ENCODE measurements at places on chromosomes 1 and 21.

GRCh38 chr1:88266051-88266450 lies 418.0 kb upstream of the PKN2 start:
- no peak for DNase-seq

- no peak for DNase-seq
These were observed 46.5 kb downstream of the HLX start for GRCh38 chr1:220925707-220926106.

GRCh38 chr1:88985032-88985431 lies 7.4 kb downstream of the KYAT3 start:
- no peak for DNase-seq

GRCh38 chr21:34528131-34528561 lies 16.1 kb upstream of the KCNE1 start:
- DNase-seq = peak; percentile 25

GRCh38 chr1:209531006-209531405 lies 52.5 kb upstream of the CAMK1G start:
- DNase-seq = no peak

DNA sequence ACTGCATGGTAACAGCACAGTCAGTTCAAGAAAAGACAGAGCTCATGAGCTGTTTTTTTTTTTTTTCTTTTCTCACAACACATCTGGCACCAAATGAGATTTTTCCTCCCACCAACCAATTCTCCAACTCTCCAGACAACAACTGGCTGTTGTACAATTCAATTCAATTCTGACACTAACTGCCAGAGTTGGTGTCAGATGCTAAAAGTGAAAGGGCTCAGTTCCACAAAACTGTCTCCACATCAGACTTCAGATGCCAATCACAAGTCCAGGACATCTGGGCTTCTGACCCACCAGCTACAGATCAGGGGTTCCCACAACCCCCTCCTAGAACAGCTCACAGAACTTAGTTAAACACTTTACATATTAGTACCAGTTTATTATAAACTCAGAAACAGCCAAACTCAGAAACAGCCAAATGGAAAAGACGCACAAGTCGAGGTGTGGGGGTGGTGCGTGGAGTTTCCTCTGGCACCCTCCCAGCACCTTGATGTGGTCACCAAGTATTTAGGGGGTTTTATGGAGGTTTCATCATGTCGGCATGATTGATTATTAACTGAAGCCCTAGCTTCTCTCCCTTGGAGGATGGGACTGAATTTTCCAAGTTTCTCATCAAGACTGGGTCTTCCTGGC lies 39.2 kb upstream of the LRRC8D start:
- DNase-seq = no peak

- no peak for DNase-seq
These were observed 10.5 kb downstream of the PDIK1L start for GRCh38 chr1:26121854-26122773.

DNA sequence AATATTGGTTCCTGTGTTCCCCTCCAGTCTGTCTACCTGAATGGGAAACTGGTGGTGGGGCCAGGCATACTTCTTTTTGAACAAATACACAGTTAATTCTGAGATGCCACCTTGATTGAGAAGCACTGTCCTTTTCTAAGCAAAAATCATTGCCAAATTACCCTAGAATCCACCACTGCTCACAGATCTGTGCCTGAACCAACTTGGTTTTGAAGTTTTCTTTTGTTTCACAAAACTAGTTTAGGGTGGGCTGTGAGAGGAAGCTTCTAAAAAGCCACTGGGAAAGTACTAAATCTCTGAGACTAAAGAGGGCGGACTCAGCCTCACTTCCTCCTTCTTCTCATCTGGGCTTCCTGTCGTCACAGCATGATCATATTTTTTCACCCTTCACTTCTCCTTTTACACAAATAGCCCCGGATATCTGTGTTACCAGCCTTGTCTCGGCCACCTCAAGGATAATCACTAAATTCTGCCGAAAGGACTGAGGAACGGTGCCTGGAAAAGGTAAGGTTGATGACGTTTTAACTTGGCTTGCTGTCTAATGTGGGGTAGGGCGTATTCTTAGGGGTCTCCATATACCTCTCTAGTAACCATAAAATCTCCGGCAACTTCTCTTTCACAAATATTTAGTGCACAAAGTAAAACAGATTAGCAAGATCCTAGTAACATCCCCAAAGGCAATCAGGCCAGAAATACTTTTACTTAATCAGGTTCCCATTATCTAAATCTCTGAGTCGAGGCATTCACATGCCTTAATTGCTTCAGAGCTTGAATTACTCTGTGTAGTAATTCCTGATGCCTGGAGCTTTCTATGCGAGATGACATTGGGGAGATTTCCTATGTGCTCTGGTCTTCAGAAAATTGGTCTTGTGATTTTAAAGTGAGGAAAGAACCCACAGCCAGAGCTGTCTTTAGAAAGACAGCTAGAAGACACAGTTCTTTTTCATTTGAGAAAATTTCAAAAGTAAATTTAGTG lies at the start of gene CD53:
Gene CD53, plus strand, starts transcription at position 404 of the 976 bp plus-strand sequence. CDS start 18,261 bp downstream, outside the sequence.
- no peak for DNase-seq

GRCh38 chr1:5991381-5992025 lies 722 bp downstream of the NPHP4 start:
- no peak for DNase-seq

GRCh38 chr21:37139902-37140301 lies 66.8 kb downstream of the TTC3 start:
- DNase-seq = no peak

DNA sequence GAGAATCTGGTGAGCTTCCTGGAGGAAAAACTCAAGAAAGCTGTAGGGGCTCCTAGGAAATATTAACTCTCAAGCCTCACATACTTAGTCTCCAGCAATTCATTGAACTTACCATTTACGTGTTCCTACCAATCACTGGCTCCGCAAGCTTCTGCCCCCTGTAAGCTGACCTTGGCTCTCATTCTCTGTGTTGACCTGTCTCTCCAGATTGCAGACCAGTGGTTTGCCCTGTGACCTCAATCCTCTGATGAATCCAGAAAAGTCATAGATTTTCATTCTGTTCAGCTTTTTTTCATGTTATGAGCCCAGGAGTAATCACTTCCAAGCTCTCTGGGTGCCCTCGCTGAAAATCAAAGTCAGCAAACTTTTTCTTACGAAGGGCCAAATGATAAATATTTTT lies 241.9 kb downstream of the DSCAM start:
- no peak for DNase-seq

DNA sequence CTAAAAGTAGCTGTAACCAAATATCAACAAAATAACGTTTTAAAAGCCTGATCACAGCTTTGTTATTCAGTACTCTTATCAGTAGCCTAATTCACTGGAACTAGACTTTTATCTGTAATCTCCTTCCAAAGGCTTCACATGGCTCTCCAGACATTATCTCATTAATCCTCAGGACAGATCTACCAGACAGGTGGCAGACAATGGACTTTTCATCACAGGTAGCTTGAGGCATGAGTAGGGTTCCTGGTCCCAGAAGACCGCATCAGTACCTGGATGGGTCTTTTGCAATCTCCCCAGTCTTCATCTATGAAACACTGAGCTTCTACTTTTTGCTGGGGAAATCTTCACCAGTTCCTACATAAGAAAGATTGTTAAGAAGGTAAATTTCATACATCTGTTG lies 132.2 kb upstream of the FOXD3 start:
- no peak for DNase-seq

DNA sequence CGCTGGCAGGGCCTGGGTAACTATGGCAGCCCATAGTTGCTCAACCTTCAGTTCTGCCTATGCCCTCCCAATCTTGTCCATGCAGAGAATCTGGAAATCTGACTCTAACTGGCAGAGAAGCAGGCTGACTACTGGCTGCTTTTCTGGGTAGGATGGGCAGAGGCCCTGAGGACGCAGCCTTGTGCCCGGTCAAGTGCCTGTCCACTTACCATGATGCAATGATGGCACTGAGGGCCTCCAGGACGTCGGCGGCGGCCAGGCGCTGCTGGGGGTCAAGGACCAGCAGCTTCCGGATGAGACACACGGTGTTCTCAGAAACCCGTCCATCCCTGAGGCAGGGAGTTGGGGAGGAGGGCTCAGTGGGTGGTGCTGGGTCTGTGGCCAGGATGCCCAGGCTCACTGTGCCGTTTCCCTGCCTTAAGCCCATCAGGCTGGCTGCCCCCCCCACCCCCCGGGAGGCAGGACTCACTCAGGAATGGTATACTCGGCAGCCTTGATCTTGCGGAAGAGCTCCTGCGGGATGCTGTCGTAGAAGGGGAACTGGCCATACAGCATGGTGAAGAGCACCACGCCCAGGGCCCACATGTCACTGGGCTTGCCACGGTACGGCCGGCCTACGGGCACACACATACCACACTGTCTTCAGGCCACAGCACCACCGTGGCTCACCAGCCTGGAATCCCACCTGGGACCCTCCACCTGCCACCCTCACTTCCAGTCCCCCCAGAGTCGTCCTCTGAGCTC lies 20.4 kb upstream of the EVA1B start:
- no peak for DNase-seq

- no peak for DNase-seq
These were observed 98.4 kb downstream of the MAGI3 start for GRCh38 chr1:113488576-113489177.

GRCh38 chr1:62891956-62892562 lies 108.1 kb downstream of the ATG4C start:
- no peak for DNase-seq

DNA sequence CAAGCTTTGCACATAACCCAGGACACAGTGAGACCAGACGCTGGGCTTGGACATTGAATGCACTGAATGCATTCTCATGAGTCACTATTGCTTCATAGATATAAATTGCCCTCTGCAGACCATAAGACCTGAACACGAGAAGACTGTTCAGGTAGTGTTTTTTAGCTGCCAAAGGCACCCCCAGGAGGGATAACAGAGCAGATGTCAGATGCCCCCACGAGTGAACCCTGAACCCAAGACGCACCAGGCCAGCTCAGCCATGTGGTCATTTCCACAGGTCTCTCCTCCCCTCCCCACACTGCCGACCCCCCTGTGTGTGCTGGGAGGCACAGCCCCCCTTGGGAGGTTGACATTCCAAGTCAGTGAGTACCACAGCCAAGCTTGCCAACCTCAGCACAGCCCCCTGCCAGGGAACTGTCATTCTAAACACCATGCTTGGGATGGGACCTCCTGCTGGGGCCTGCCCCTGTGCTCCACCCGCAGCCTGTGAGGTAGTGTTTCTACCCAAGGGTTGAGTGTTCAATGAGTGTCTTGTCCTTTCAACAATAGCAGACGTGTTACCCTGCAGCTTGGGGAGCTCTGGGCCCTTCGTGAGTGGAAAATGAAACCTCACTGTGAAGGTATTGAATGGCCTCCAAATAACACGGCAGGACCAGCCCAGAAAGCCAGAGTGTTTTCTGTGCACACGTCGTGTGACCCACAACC lies 68.2 kb downstream of the PSMG1 start:
- no peak for DNase-seq

- DNase-seq = peak; percentile 74
These were observed 247.3 kb downstream of the FOXD2 start for GRCh38 chr1:47684964-47685762.

GRCh38 chr1:222757646-222758268 lies 20.8 kb downstream of the FAM177B start:
- no peak for DNase-seq

DNA sequence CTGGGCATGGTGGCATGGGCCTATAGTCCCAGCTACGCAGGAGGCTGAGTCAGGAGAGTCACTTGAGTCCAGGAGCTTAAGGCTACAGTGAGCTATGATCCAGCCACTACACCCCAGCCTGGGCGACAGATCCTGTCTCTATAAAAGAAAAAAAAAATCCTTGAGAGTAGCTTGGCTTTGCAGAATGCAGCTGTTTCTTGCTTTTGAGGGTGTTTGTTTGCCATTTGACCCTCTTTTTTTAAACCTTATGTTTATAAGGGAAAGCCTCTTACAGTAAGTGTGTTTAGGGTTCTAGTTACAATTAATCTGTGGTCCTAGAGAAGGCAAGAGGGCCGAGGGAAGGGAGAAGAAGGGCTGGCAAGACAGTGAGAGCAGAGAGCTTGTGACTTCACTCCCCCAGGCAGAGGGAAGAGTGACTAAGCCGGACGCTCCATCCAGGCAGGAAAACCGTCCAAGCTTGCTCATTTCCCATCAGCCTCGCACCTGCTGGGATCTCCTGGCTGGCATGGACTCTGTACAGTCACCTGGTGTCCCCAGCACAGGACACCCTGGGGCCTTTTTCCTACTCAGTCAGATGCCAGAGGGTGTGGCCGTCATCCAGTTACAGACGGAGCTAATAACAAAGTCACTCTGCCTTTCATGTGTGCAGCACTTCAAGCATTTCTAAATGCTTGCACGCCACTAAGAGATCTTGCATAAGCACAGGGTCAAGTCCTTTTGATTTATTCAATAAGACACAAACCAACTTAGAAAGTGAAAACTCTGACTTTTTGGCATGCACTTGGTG lies 55.5 kb upstream of the PSEN2 start:
- peak; percentile 64 for DNase-seq

DNA sequence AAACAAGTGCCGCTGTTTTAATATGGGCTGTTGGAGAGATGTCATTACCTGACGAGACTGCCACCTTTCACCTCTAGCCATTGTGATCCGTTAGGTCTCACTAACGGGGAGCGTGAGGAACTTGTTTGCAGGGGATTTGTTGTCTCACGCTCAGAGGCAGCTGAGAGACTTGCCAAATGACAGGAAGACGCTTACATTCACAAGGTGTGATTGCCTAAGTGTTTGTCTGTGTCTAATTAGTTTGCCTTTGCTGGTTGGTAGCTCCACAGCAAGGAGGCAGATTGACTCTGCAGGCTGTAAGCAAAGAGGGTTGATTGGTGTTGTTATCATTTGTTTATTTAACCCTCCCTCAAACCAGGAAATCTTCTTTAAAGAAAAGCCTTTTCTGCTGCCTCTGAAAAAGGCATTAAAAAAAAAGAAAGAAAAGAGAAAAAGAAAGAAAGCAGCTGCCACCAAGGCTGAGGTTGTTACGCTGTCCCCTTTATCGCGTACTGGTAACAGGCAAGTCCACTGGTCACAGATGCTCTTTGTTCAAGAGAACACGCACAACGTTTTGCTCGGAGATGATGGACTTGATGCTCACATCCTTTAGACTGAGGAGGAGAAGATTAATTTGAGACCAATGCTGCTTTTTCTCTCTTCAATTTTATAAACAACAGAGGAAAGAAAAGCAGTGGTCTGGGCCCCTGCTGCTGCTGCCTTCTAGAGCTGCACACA lies 203.9 kb downstream of the ZNF326 start:
- DNase-seq = no peak
